ENCODE measurements at places on chromosomes 13 and 19.

- DNase-seq, result no peak
Measured at GRCh38 chr13:101545521-101545920, 93.0 kb downstream of the ITGBL1 start.

DNA sequence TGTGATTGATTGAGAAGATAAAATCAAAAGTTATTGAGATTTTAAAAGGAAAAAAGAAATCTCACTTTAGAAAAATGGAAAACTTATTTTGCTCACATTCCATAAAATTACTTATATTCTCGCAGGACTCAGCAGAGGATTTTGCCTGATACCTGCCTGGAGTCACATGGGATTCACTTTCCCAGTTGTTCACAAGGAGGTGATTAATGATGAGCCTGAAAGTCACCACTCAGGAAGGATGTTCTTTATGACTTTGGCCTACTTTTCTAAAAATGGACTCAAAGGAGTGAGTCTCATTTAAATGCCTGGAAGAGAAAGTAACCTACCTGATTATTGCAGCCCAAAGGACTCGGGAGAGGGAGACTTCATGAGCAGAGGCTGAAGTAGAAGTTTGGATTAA is 34.5 kb upstream of the FAM216B start:
- DNase-seq, result no peak

- DNase-seq, result no peak
Measured at GRCh38 chr19:6126335-6126974, 9.0 kb upstream of the ACSBG2 start.

DNA sequence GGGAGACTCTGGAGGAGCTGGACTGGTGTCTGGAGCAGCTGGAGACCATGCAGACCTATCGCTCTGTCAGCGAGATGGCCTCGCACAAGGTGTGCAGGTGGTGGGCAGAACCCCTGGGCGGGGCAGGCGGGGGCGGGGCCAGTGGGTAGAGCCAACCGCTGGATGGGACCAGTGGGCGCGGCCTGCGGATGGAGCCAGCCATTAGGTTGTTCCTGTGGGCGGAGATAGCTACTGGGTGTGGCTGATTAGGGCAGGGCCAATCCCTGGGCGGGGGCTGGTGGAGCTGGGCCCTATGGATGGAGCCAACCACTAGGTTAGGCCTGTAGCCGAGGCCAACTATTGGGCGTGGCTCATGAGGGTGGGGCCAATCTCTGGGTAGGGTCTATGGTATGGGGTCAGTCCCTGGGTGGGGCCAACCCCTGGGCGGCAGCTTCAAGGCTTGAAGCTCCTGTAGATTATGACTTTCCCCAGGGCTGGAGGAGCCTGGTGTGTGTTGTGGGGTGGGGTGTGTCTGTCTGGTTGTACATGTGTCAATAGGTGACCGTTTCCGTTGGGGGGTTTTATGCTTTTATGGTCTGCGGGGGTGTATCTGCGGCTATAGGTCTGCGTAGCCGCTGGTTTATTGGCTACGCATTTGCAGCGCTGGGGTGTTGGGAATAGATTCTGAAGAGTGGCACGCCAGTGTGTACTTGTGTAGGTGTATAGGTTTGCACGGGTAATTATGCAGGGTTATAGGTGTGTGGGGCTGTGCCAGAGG is 30.7 kb downstream of the PDE4A start:
- no peak for DNase-seq

DNA sequence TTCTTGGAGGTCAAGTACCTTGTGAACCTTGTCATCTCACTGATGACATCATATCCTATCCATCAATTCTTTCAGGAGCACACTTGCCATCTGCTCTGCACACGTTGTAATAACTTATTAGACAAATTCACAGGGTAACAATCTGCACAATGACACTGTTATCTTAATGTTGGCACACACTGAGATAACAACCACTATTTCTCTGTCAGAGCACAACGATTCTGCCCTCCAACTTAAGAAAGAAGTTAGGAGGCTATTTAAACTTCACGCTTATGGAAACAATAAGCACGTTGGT is 351.3 kb downstream of the DACH1 start:
- no peak for DNase-seq

DNA sequence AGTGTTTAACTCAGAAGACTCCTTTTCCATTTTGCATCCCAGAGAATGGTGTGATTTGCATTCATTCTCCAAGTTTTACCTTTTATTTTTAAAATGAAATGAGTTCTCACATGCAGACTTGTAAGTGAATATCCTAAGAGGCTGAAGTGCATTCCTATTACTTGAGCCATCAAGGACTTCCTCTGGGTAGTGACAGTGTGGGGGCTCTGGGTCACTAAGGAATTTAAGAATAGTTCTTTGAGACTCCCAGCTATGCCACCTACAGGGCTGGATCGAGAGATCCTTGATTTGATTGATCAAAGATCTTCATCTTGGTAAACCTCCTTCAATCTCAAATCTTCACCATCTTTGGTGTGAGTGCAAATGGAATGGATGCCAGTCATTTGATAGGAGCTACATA is 36.3 kb upstream of the SLC10A2 start:
- DNase-seq, result no peak

GRCh38 chr19:46081928-46082727 is 41.3 kb upstream of the IGFL4 start:
- DNase-seq, result no peak

GRCh38 chr13:26707122-26708006 is 53.2 kb downstream of the GPR12 start:
- DNase-seq, result no peak

GRCh38 chr13:97256343-97256783 is 34.2 kb downstream of the MBNL2 start:
- DNase-seq, result no peak

GRCh38 chr13:100853434-100853833 is 178.8 kb upstream of the TMTC4 start:
- DNase-seq, result no peak

GRCh38 chr19:3041327-3041726 is 12.2 kb upstream of the TLE2 start:
- no peak for DNase-seq

- DNase-seq, result no peak
Measured at GRCh38 chr19:35352177-35352447, 4.4 kb downstream of the FFAR1 start.

GRCh38 chr13:50243931-50244330 is 228.7 kb downstream of the KCNRG start:
- no peak for DNase-seq

DNA sequence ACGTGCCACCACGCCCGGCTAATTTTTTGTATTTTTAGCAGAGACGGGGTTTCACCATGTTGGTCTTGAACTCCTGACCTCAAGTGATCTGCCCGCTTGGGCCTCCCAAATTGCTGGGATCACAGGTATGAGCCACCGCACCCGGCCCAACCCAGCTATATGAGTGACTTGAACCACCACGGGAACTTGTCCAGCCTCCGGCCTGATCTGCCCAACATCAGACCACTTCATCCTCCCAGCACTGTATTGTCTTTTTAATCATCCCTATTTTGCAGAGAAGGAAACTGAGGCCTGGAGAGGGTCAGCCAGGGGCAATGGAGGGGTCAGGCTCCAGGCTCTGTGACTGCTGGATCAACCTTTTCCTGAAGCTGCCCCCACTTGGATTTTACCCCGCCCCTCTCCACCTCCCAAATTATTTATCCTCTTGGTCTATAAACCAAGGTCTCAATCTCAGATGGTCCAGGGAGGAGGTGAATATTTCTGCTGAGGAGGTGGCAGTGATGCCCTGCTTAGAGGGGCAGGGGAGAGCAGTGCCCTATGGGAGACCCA is 893 bp upstream of the PLIN3 start:
- DNase-seq, result no peak

DNA sequence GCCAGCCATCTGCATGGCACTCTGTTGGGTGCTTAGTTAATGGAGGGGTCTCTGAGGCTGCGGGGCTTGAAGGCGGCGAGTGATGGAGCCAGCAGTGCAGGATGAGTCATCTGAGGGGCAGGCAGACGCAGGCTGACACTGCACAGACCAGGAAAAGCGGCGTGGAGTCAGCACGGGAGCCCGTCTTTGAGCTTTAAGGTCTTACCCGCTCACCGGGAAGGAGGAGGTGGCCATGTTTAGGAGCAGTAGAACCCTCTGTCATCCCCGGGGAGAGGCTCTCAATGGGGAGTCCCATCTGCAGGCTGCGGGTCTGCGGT is 13.1 kb downstream of the NAXD start:
- no peak for DNase-seq

DNA sequence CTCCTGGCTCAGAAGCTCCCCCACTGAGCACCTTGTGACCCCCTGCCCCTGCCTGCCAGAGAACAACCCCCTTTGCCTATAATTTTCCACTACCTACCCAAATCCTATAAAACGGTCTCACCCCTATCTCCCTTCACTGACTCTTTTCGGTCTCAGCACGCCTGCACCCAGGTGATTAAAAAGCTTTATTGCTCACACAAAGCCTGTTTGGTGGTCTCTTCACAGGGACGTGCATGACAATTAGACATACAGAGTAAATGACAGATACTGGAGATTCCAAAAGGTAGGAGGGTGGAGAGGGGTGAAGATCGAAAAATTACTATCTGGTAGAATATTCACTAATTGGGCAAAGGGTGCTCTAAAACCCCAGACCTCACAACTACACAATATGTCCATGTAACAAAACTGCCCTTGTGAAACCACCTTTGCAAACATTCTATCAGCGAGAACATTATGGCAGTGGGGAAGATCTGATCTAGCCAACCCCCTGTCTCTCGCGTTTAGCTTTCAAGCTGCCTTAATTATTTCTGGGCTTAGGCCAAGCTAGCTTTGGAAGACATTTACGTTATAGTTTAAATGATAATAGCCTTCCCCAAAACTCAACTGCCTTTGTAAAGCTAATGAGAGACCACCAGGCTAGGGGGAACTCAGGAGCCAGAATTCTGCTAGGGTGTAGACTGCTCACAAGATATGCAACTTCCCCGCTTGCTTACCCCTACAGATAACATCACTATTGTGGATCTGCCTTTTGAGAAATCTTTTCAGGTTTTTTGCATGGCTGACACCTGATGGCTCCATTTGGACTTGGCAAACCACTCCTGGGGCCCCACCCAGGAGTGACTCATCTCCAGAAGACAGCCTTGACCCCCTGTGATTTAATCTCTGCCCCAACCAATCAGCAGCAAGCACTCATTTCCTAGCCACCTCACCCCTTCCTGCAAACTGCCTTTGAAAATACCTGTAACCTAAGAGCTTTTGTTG is 1534.0 kb upstream of the SPRY2 start:
- no peak for DNase-seq

DNA sequence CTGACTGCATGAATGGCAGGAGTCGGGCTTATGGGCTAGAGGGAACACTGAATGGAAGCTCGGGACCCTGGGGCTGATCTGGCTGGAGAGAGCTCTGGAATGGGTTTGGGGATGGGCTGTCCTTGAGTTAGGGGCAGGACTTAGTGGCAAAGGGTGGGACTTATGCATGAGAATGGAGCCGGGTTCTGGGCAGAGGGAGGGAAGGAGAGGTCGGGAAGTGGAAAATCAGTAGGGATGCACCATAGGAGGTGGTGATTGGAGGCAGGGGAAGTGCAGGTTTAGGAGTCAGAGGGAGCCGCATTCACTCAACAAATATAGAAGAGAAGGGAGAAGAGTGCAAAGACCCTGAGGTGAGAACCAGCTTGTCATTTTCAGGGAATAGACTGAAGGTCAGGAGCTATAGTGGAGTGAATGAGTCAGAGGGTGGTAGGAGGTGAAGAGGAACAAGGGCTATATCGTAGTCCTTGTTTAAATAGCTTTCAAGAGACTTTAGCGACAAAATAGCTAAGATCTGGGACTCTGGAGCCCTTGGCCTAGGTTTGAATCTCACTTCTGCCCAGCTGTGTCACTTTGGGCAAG is 748 bp downstream of the RAB4B start:
- DNase-seq, result no peak

GRCh38 chr13:87810391-87810801 is 139.2 kb downstream of the SLITRK5 start:
- DNase-seq, result no peak

DNA sequence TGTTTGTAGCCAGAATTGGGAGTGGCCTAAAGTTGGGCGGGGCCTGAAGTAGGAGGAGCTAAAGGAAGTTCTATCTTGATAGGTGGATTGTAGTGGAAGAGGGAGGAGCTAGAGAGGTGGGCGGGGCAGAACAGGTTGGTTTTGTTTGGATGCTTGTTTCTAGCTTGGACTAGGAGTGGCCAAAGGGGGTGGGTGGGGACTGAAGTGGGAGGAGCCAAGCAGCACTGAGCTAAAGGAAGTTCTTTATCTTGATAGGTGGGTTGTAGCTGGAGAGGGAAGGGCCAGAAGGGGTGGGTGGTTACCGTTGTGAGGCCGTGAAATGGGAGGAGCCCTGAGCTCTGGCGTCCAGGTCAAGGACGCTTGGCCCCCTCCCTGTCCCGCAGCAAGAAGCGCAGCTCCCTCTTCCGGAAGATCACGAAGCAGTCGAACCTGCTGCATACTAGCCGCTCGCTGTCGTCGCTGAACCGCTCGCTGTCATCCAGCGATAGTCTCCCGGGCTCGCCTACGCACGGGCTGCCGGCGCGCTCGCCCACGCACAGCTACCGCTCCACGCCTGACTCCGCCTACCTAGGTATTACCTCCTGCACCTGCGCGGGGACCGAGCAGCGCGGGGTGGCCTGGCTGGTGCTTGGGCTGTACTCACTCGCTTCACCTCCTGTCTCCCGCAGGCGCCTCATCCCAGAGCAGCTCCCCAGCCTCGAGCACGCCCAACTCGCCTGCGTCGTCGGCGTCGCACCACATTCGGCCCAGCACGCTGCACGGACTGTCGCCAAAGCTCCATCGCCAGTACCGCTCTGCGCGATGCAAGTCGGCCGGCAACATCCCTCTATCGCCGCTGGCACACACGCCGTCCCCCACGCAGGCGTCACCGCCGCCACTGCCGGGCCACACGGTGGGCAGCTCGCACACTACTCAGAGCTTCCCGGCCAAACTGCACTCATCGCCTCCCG is 8.0 kb downstream of the DNASE2 start:
- DNase-seq, result no peak

DNA sequence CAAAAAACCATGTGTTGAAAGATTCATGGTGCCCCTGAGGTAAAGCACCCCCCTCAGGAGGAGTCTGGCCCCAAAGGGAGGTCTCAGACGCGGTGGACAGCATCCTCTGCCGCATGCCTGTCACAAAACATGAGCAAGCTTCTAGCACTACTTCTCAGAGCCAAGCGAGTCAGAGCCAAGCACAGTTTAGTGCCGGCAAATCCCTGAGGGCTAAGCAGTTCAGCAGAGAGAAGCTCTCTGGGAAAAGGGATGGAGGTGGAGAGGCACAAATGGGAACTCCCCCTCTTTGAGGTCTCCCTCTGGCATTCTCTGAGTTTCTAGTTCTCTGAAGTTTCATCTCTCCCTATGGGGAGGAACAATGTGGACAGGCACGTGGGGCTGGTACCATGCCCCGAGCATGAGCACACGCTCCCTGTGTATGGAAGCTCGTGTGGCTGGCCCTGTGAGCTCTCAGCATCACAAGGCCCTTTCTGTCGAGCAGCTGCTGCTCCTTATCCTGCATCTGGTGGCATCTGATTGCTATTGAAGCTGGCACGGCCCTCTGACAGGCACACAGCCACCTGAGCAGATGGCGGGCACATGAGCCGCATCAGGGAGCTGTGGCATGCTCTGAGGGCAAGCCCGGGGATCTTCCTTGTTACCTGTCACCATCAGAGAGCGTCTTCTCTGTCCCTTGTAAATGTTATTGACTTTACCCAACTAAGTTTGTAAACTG is 325.1 kb downstream of the SLC7A1 start:
- DNase-seq, result no peak

- no peak for DNase-seq
Measured at GRCh38 chr19:48302600-48302959, 22.8 kb upstream of the EMP3 start.
